Neuronal stem cell (in vitro differentiated cells): ENCODE measurements at places on chromosomes 7 and 10.

DNA sequence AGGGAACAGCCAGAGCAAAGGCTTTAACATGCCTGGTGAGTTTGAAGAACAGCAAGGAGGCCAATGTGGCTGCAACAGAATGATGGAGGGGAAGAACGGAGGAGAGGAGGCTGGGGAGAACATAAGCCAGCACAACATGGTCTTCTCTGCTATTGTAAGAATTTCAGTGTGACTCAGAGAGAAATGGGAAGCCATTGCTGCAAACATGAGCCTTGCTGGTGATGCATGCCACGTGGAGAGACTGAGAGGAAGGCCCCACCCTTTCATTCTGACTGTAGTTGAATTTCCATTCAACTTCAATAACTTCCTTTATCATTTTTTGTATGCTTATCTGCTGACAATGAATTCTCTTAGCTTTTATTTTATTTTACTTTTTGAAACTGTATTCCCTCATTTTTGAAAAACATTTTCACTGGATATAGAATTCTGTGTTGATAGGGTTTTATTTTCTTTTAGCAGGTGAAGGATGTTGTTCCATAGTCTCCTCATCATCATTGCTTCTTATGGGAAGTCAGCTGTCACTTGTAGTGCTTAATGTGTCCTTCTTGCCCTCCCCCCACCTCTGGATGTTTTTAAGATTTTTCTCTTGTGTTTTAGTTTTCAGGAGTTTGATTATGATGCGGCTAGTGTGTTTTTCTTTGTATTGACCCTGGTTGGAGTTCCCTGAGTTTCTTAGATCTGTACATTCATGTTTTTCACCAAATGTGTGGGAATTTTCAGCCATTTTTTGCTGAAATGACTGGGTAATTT lies 46.4 kb upstream of the LEP start:
- H3K27me3 ChIP-seq = no peaks in the 10 kb centered on the region
- no peaks in the 10 kb centered on the region for H3K36me3 ChIP-seq
- DNase-seq = no peak
- H3K4me3 ChIP-seq = no peak overlapping the region

- H3K36me3 ChIP-seq = no peaks in the 10 kb centered on the region
- no peak overlapping the region for H3K27ac ChIP-seq
- no peak for DNase-seq
- no peak overlapping the region for H3K4me3 ChIP-seq
- H3K4me1 ChIP-seq = no peaks in the 10 kb centered on the region
These were observed 43.7 kb downstream of the KCNMA1 start for GRCh38 chr10:77593771-77594470.

DNA sequence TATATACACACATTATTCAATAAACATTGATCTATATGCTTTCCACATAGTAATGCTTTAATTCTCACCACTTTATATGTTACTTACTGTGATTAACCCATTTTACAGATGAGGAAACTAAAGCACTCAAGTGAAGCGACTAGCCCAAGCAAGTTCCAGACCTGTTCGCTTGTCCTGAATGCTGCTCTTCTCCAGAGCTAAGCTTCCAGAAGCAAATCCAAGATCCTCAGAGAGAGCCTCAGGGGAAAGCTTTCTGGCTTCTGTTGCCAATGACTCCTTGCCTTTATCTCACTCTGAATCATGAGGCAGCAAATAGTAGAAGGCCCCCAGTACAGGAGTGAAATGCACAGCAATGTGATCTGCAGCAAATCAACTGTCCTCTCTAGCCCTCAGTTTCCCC lies 32.2 kb downstream of the XPNPEP1 start:
- peaks cover 2% of the 10 kb centered on the region for H3K36me3 ChIP-seq
- peaks cover 36% of the 10 kb centered on the region for H3K4me1 ChIP-seq
- no peak for DNase-seq
- H3K4me3 ChIP-seq = no peak overlapping the region

DNA sequence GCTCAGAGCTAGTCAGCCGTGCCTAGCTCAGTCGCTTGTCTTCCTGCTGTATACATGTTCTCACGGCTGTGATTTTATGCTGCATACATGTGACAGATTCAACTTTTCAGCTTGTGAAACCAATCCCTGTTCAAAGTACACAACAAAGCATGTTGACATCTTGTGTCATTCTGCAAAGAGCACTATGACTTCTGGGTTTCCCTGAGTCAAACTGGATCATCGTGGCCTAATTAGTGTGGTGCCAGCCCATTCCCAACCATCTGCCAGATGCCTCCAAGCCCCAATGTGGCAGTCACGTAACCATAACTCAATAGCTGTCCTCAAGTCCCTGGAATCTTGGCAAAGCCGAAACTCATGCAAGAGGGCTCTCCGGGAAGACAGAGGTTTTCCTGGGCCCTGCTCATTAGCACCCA lies 144.8 kb downstream of the MYOF start:
- H3K27ac ChIP-seq = no peak overlapping the region
- DNase-seq = no peak
- H3K4me3 ChIP-seq = no peak overlapping the region
- H3K27me3 ChIP-seq = no peaks in the 10 kb centered on the region
- no peaks in the 10 kb centered on the region for H3K4me1 ChIP-seq

GRCh38 chr10:3046981-3047547 lies 20.3 kb upstream of the PFKP start:
- DNase-seq = no peak
- no peaks in the 10 kb centered on the region for H3K27me3 ChIP-seq
- H3K27ac ChIP-seq = peak overlapping the region; percentile 42
- H3K36me3 ChIP-seq = no peaks in the 10 kb centered on the region

GRCh38 chr10:77501152-77501845 lies 136.3 kb downstream of the KCNMA1 start:
- H3K36me3 ChIP-seq = no peaks in the 10 kb centered on the region
- no peak overlapping the region for H3K27ac ChIP-seq
- no peaks in the 10 kb centered on the region for H3K27me3 ChIP-seq

GRCh38 chr10:76711222-76711997 lies 926.2 kb downstream of the KCNMA1 start:
- H3K27ac ChIP-seq = no peak overlapping the region
- no peaks in the 10 kb centered on the region for H3K4me1 ChIP-seq
- H3K27me3 ChIP-seq = no peaks in the 10 kb centered on the region
- DNase-seq = no peak
- H3K36me3 ChIP-seq = no peaks in the 10 kb centered on the region
- H3K4me3 ChIP-seq = no peak overlapping the region

DNA sequence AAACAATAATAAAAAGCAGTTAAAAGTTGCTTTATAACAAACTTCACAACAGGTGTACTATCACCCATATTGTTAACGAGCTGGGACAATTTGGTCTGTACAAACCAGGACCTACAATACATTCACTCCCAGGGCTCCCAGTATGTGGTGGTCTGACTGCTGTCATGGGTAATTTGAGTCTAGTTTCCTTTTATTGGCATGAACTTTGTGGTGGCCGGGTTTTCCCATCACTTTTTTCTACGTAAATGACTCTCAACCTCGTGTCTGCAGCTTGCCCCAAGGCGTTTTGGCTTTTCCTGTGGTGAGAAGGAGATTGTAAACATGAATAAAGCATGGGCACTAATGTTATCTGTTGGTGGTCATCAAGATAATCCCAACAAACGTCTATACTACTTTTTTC lies 118.7 kb upstream of the CDK6 start:
- no peaks in the 10 kb centered on the region for H3K27me3 ChIP-seq
- no peaks in the 10 kb centered on the region for H3K36me3 ChIP-seq
- H3K27ac ChIP-seq = no peak overlapping the region
- H3K4me1 ChIP-seq = no peaks in the 10 kb centered on the region
- DNase-seq = no peak

DNA sequence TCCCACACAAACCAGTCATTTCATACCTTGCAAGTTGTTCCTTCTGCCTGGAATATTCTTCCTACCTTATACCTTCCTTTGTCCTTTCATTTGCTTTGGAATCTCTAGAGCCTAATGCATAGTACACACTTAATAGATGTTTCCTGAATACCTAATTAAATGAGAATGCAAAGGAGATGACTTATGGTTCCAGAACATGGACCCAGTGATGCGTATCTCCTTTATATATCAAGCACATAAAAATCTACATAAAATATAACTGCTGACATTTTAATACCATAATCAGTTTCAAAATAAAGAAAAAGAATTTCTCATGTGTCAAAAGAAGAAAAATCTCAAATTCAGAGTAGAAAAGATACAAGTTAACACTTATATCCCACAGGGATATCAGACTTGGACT lies 110.6 kb upstream of the ASAH2 start:
- H3K27ac ChIP-seq = no peak overlapping the region
- no peaks in the 10 kb centered on the region for H3K4me1 ChIP-seq
- no peak overlapping the region for H3K4me3 ChIP-seq
- no peak for DNase-seq

- H3K4me1 ChIP-seq = peaks cover 4% of the 10 kb centered on the region
- no peaks in the 10 kb centered on the region for H3K27me3 ChIP-seq
- H3K36me3 ChIP-seq = no peaks in the 10 kb centered on the region
- no peak overlapping the region for H3K27ac ChIP-seq
- no peak for DNase-seq
These were observed 96.4 kb downstream of the FAS start for GRCh38 chr10:89086801-89087521.

- no peaks in the 10 kb centered on the region for H3K4me1 ChIP-seq
- H3K27ac ChIP-seq = no peak overlapping the region
- no peaks in the 10 kb centered on the region for H3K27me3 ChIP-seq
- no peak for DNase-seq
- H3K4me3 ChIP-seq = no peak overlapping the region
- H3K36me3 ChIP-seq = no peaks in the 10 kb centered on the region
These were observed 117.2 kb upstream of the GLCCI1 start for GRCh38 chr7:7851381-7851780.

DNA sequence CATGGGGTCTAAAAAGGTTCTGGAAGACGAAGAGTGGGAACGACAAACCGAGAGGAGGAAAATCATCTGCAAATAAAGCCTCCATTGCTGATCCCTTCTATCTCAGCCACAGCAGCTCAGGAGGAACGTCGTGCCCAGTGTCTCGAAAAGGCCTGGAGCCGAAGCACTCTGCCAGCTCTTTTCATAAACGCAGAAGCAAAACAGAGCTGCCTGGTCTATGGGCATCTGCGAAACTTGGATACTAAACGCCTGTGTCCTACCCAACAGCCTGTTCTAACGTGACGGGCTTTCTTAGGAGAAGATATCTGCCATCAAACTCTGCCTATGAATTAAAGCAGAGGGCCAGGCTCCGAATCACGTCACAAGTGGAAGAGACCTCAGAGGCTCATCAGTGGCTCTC lies 68.7 kb downstream of the GNA12 start:
- H3K36me3 ChIP-seq = peaks cover 26% of the 10 kb centered on the region
- H3K4me1 ChIP-seq = no peaks in the 10 kb centered on the region
- H3K4me3 ChIP-seq = no peak overlapping the region
- no peak for DNase-seq

DNA sequence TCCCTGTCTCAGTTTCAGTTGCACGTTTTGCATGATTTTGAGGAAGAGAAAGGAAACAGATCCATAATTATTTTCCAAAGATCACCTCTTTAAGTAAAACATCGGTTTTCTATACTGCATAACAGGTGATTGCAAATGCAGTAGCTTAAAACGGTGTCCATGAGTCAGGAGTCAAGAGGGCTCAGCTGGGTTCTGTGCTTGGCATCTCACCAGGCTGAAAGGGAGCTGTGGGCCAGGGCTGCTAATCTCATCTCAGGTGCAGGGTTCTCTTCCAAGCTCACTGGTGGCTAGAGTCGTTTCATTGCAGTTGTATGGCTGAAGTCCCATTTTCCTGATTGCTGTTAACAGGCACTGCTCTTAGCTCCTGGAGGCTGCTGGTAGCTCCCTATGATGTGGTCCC lies 57.0 kb upstream of the PRKCQ start:
- no peaks in the 10 kb centered on the region for H3K36me3 ChIP-seq
- H3K27ac ChIP-seq = no peak overlapping the region
- DNase-seq = no peak
- H3K4me1 ChIP-seq = no peaks in the 10 kb centered on the region
- H3K4me3 ChIP-seq = no peak overlapping the region
- H3K27me3 ChIP-seq = peaks cover 5% of the 10 kb centered on the region

DNA sequence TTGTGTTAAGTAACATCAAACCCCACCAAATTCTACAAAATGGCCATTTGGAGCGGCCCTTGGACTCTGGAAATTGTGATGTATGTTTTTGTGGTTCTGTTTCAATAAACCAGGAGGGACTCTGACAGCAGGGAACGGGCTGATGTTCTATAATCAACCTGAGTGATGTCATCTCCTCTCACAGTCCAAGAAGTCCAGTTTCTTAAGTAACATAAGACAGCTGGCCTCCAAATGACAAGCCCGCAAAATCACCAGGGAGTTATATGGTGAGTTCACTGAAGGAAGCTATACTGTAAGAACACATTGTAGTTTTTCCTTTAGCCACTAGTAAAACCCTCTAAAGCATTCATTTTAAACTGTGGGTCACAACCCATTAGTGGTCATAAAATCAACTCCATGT lies 34.0 kb downstream of the GOT1 start:
- H3K4me3 ChIP-seq = no peak overlapping the region
- no peak overlapping the region for H3K27ac ChIP-seq
- no peaks in the 10 kb centered on the region for H3K4me1 ChIP-seq

DNA sequence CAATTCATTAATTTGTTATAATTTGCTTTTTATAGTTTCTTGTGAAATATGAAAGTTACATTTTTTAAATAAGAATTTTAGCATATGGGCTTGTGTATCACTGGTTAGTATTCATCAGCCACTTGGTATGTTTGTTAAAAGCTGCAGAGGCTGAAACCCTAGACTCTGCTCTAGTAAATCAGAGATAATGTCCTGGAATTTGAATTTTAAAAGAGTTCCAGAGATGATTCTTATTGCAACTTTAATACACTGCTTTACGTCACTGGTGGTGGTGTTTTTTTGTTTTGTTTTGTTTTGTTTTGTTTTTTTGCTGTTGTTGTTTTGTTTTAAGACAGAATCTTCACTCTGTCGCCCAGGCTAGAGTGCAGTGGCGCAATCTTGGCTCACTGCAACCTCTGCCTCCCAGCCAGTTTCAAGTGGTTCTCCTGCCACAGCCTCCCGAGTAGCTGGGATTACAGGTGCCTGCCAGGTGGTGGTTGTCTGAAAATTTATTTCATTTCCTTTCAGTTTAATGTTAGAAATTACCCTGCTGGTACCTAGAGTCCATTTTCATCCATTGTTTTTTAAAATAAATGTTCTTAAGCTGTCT lies 43.8 kb downstream of the PTPN12 start:
- no peaks in the 10 kb centered on the region for H3K27me3 ChIP-seq
- H3K36me3 ChIP-seq = peaks cover 2% of the 10 kb centered on the region
- no peak for DNase-seq
- H3K4me1 ChIP-seq = no peaks in the 10 kb centered on the region

- no peak overlapping the region for H3K27ac ChIP-seq
- peaks cover 5% of the 10 kb centered on the region for H3K4me1 ChIP-seq
- DNase-seq = no peak
These were observed 27.8 kb downstream of the GSDME start for GRCh38 chr7:24729365-24730017.

DNA sequence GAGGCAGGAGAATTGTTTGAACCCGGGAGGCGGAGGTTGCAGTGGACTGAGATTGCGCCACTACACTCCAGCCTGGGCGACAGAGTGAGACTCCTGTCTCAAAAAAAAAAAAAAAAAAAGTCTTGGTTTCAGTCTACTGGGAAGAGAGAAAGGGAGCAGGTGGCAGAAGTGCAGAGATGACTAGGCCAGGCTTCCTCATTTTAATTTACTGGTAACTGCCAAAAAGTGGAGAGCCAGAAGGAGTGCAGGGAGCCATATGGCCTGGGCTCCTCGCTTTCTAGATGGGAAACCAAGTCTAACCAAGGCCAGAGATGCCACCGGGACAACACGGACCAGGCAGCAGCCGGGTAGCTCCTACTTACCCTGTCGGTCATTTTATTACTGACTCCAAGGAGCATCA lies 12.2 kb downstream of the SEPHS1 start:
- H3K4me1 ChIP-seq = no peaks in the 10 kb centered on the region
- no peaks in the 10 kb centered on the region for H3K27me3 ChIP-seq
- no peak overlapping the region for H3K4me3 ChIP-seq
- no peak overlapping the region for H3K27ac ChIP-seq
- H3K36me3 ChIP-seq = peaks cover 100% of the 10 kb centered on the region
